Activated CD4-positive, alpha-beta T cell treated with anti-CD3 and anti-CD28 coated beads, Interleukin-10, Interleukin-2, amounts not matched to agents 100 ng/mL and 50 ng/mL, durations not matched to agents 16 hours and 8 hours (primary cell): ENCODE measurements at places on chromosomes 6 and 20.

DNA sequence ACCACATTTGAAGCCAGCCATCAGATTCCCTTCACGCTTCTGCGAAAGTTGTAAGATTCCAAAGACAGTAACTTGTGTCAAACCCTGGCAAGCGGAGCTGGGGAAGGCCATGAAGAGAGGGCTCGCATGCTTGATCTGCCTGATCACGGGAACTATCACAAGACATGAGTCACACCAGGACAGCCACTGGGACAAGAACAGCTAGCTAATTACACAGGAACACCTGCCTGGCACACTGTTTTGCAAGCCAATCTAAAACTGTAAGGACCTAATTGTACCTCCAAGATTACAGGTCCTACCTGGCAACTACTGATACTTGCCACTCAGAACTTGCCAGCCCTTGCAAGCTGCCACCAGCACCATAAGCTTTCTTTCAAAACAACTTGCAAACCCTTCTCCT is 289.3 kb downstream of the KIF16B start:
- DNase-seq, result no peak

DNA sequence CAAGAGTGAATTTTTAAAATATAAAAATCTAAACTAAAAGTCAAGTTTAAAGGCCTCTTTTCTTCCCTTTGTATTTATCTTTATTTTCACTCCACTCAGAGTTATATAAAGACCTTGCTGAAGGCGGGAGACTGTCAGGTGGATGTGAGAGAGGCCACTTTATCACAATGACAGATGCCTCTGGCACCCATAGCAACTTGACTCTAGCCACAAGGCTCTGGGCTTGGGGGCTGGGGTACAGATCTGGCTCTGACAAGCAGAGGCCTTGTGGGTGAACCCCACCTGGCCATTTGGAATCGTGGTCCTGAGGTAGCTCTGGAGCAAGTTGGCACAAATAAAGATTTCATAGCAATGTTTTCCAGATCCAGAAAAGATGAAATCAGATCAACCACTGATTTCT is 417.2 kb downstream of the RFPL4B start:
- DNase-seq, result no peak

GRCh38 chr20:37565134-37565811 is 37.6 kb upstream of the BLCAP start:
- DNase-seq, result no peak

- DNase-seq, result no peak
These were observed 478.6 kb upstream of the JARID2 start for GRCh38 chr6:14767226-14767625.

DNA sequence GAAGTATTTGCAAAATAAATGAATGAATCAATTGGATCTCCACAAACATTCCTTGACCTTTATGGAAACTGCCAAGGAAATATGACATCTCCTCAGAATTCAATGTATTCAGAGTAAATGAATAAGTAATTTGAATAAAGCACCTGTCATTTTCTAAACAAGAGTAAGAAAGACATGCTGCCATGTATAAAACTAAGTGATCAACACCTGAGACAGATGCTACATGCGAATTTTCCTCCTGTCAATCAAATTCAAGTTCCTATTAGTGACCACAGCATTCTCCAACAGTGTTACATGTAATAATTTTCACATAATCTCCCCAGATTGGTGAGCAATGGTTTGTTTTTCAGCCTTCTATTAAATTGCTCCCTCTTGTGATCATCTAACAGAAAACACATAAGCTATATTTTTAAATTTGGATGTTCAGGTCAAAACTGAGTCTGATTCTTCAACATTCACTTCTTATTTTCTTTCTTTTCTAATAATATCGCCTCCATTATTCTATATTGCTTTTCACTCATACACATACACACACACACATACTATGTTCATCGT is 163.2 kb upstream of the RNF217 start:
- DNase-seq, result no peak

GRCh38 chr6:92701425-92702096 is 717.8 kb downstream of the EPHA7 start:
- no peak for DNase-seq

- DNase-seq, result no peak
These were observed 47.6 kb downstream of the GRM4 start for GRCh38 chr6:34098045-34098936.

- DNase-seq, result no peak
These were observed 307.5 kb downstream of the EYS start for GRCh38 chr6:65399355-65400084.

- no peak for DNase-seq
These were observed 60.3 kb upstream of the C20orf144 start for GRCh38 chr20:33601861-33602260.

GRCh38 chr20:32521780-32522525 is 63.2 kb downstream of the NOL4L start:
- peak; percentile 70 for DNase-seq

- DNase-seq, result no peak
These were observed 147.5 kb downstream of the MYO6 start for GRCh38 chr6:75896526-75896925.

GRCh38 chr6:89792881-89793280 is 26.7 kb downstream of the MDN1 start:
- DNase-seq, result peak; percentile 53

GRCh38 chr6:30690403-30691207 is at the start of gene NRM:
Gene NRM, minus strand, starts transcription at chr6:30690984. Its CDS starts 10 bp downstream, at chr6:30690974.
- peak; percentile 86 for DNase-seq

GRCh38 chr6:155223646-155224451 is 40.0 kb upstream of the CLDN20 start:
- peak; percentile 93 for DNase-seq

GRCh38 chr6:81767163-81767891 is 14.8 kb upstream of the TENT5A start:
- DNase-seq, result no peak

GRCh38 chr6:34249469-34250261 is 859 bp upstream of the SMIM29 start:
- DNase-seq, result no peak

DNA sequence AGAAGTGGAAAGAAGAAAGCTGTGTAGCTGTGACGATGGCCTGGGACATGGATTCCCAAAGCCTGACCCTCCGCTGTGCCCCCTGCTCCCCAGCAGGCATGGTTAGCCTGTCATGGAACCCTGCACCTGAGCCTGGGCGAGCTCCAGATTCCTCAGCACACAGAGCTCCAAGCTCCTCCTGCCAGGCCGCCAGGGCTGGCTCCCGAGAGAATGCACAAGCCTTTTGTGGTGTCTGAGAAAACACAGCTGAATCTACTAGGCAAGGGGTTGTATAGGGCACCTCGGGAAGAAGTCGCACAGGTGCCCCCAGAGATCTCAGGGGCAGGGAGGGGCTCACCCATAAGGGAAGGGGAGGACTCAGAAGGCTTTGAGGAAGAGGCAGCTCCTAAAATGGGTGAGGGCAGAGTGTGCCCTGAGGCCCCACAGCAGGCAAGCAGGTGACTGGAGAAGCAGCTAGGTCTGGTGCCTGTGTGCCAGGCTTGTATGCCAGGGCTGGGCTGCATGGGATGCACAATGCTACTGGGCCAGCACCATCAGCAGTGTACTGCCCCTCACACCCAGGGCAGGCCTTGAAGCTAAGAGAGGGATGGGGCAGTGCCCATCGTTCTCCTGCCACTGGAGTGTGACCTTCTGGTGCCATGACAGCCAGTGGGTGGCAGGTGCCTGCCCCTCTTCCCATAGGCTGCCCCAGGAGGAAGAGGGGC is 64.3 kb upstream of the CD93 start:
- no peak for DNase-seq

GRCh38 chr6:93389192-93389591 is 30.2 kb downstream of the EPHA7 start:
- DNase-seq, result no peak

DNA sequence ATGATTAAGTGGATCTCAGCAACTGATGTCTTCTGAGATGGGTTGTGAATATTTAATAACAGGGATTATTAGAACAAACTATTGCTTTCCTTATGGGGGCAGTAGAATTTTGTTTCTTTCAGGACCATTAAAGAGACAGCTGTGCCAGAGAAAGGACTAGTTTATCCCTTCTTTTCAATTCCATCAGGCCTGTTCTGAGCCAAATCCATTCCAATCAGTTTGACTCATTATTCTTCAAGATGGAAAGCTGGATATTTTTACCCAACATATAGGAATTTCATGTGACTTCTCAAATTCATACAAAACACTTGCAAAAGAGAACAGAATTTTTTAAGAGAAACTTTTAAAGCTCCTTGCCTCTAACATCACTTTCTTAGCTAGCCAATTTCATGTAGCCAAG is 722.0 kb upstream of the FLRT3 start:
- DNase-seq, result no peak

- peak; percentile 63 for DNase-seq
These were observed 11.7 kb upstream of the MAPK13 start for GRCh38 chr6:36118550-36119107.

DNA sequence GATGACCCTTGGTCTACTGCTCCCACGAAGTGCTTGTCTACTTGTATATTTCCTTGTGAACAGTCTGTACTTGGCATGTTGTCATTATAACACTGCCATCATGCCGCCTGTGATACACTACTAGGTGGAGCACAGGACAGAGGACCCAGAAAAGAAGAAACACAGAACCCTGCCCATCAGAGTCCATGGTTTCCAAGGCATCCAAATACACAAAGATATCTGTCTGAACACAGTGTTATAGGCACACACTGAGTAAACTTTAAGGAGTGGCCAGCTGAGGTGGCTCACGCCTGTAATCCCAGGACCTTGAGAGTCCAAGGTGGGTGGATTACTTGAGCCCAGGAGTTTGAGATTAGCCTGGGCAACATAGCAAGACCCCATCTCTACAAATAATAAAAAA is 110.5 kb upstream of the SLC2A12 start:
- DNase-seq, result no peak

GRCh38 chr20:38607351-38607750 is 5.7 kb downstream of the ARHGAP40 start:
- DNase-seq, result no peak

DNA sequence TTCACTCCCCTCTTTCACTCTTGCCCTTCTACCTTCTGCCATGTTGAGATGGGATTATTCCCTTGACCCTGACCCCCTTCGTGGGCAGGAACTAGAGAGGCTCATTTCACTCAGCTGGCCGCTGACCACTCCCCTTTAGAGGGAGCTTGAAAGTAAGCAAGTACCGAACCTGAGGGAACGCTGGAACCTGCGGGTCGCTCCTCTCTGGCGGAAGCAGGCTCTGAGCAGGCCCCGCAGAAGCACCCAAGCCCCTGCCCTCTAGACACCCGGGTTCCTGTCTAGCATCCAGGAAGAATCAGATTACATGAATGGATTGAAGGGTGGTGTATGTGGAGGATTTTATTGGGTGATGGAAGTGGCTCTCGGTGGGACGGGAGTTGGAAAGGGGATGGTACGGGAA is 11.9 kb upstream of the MYCT1 start:
- DNase-seq, result no peak

GRCh38 chr6:134949927-134950326 is at the start of gene ALDH8A1:
Gene ALDH8A1, minus strand, starts transcription at chr6:134950101. Its CDS starts 48 bp downstream, at chr6:134950053.
- DNase-seq, result no peak

GRCh38 chr6:69729870-69730449 is 66.8 kb downstream of the LMBRD1 start:
- DNase-seq, result no peak

DNA sequence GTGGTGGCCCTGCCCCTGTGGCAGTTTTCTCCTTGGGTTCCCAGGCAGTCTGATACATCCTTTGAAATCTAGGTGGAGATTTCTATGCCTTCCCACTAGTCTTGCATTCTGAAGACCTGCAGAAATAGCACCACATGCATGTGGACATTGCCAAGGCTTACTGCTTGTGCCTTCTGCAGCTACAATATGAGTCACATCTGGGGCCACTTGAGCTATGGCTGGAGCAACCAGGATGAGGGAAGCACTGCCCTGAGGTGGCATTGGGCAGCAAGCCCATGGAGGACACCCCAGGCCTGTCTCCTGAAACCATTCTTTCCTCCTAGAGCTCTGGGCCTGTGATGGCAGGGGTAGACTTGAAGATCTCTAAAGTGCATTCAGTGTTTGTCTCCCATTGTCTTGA is 15.7 kb upstream of the HLA-DQB2 start:
- DNase-seq, result no peak

DNA sequence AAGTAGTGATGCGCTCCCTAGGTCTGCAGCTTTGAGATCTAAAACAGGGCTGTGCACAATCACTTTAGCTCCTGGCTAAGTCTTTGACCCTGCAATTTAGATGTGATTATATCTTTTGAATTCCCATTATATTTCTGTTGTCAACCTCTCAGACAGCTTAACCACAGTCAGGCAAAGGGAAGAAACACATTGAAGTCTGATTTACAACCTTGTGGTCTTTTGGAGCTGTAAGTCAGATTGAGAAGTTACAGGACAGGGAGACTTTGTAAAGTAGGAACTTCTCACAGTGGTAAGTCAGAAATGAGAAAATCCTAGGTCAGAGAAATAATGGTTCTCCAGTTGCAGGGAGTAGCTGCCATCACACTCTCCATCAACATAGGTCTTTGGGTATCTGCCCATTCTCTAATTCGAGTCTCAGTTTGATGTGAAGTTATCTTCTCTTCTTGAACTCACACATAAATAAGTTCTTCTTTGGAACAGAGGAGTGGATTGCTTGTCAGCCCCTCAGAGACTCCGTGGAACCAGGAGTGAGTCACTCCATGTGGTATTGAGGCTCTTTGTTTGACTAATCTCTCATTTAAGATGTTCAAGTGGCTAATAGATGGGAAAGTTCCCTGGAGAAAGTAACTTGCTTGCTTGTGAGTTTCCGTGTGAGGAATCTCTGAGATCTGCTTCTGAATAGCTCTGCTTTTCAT is 35.0 kb upstream of the SGK1 start:
- DNase-seq, result peak; percentile 65

GRCh38 chr6:26157251-26158075 is 70.2 kb downstream of the HFE start:
- peak; percentile 88 for DNase-seq
